ENCODE measurements at places on chromosomes 6 and 20.
A peak's percentile ranks its signal among the peaks of the same experiment; 100 is the strongest.

- peak; percentile 80 for DNase-seq
These were observed 993 bp upstream of the NCOA7 start for GRCh38 chr6:125789576-125790357.

DNA sequence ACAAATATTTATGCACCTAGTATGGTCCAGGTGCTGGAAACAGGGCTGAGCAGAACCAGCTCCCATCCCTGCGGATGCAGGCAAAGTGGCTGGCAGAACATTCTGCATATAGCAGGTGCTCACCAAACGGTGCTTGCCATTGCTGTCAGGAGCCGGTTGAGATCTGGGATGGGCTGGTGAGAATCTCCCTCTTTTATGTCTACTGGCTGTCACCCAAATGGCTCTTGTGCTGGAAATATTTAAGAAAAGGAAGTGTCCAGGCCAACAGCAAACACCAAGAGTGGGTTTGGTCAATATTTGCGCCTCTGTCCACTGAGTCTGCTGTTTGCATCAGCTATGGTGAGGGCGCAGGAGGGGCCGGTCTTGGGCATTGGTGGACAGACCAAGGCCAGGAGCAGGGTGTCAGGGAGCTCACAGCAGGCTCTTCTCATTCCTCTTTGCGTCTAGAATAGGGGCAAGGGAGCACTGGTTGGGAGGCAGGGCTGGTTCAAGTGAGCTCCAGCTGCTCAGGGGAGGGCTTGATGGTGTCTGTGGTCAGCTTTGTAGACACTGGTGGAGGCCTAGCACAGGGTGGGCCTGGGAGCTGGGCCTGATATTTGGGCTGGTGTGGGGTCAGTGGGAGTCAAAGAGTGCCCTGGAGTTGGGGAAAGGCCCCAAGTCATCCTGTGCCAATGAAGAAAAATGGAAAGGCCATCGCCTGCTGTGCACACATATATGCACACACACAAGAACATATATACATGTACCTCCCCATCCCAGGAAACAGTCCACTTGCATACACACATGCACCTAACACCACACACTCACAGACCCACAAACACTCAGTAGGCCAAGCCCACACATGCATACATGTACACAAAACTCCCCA is 1.4 kb upstream of the BPIFB2 start:
- DNase-seq: no peak

DNA sequence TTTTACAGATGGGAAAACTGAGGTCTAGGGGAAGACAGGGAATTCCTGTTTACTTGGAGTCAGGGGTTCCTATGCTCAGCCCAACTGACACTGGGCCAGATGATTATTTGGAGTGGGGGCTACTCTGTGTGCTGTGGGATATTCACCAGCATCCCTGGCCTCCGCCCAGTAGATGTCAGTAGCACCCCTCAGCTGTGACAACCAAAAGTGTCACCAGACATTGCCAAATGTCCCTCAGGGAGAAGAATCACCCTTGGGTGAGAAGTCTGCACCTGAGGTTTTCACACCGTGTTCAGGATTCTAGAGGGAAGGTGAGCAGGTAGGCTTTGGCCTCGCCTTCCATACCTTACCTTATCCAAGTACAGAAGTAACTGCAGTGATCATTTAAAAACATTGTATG is 27.6 kb downstream of the CDH26 start:
- DNase-seq: no peak

DNA sequence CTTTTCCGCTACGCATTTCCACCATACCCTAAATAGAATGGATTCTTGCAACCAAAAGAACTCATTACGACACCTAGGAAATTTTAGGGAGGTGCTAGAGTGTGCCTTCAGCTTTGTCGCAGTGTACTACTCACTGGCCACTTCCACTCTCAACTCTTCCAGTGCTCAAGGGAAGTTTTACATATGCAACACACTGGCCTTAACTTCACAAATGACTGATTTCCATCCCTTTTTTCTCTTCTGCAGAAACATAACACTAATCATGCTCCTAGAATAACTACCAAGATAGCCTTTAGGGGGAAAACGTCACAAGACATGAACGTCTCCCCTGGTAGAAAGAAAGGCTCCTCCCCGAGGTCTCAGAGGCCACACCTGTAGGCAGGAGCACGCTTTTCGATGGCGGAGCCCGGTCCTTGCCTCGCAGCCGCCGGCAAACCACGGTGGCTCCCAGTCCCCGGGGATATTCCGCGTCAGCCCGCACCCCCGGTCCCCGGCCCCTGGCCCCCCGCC is 584 bp downstream of the LYRM4 start:
- DNase-seq: peak; percentile 72

- DNase-seq: no peak
These were observed 32.5 kb upstream of the RPS6KA2 start for GRCh38 chr6:166659581-166659980.

DNA sequence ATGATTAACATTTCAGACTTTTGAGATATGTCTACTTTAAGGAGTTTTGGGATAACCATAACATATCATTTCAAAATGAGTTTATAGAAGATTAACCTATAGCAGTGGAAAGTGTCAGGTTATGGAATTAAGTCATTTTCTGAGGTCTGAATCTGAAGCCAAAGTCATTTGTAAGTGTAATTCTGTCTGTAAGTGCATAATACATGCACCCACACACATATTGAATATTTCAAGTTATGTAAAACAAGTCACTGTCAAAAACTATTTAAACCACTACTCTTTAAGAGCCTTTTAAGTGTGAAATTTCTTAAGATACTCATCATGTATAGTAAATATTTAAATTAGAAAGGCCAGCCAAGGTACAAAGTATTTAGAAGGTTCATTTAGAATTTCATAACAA is 115.8 kb upstream of the HMGCLL1 start:
- DNase-seq: no peak

DNA sequence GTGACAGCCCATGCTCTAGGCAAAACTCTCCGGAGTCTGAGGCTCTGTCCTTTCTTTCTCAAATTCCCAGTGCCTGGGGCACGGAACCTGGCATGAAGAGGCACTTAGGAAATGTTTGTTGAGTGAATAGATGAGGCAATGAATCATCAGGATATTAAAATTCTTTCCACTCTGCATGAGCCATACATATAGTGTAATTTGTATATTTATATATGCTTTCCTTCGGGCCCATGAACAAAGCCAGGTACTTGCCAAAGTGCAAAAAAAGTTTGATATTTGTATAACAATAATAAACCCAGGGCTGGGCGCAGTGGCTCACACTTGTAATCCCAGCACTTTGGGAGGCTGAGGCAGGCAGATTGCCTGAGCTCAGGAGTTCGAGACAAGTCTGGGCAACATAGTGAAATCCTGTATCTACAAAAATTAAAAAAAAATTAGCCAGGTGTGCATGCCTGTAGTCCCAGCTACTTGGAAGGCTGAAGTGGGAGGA is 212.3 kb upstream of the ZNF217 start:
- DNase-seq: no peak

DNA sequence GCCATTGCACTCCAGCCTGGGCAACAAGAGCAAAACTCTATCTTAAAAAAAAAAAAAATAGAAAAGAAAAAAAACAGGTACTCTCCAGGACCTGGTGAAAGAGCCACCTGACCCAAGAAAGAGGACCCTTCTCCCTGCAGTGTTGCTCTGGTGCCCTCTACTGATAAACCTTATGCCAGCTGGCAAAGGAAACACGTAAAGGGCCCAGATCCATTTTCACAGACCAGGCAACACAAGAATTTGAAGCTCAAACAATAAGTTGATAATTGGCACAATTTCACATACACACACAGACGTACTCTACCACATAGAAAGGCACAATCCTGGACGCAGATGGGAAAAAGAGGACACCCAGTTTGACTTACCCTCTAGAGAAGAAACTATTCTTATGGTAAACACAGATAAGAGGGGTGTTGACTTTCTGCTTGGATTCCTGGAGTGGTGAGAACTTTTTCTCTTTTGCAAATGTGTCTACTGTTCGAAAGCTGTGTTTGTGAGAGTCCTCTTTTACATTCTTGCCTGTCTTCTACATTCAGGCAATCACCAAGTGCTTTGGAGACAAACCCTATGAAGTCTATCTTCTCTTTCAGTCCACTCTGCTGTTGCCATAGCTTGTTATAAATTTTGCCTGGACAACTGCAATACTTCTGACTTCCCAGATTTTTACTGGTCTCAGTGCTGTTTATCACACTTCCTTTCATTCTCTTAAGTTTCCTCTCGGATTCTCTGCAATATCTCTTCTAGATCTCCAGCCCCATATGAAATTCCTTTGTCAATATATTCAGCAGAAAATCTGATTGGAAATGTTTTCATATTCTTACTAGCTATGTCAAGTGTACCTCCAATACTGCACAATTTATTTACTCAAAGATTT is 6.4 kb upstream of the SNRPB start:
- no peak for DNase-seq

DNA sequence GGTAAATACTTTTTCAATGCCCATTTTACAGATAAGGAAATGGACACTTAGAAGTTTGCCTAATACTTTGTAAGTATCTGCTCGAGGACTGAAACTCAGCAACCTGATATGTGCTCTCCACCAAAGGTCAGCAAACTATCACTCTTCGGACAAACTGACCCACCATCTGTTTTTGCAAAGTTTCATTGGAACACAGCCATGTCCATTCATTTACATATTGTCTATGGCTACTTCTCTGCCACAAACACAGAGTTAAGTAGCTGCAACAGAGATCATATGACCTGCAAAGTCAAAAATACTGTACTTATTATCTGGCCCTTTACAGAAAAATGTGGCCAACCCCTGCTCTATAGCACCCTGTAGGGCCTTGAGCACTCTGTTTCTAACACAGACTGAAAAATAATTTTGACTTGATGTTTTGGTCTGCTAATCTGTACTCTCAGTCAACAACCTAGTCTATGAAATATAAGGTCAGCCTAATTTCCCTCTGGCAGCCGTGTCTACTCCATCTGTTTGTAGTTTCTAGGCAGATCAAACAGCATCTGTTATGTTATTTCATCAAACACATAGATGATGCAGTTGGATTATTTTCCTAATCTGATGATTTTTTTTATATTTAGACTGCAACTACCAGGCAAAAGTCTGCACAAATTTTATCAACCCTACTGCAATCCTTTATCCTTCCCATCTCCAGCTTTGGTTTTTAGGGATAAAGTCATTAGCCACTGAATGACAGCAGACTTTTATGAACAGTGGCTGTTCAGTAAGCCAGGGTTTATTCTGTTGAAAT is 41.4 kb upstream of the BEND6 start:
- no peak for DNase-seq

Data from caudate nucleus (tissue), 63 donors.